Mesendoderm (in vitro differentiated cells): ENCODE measurements at places on chromosomes 11 and 22.

DNA sequence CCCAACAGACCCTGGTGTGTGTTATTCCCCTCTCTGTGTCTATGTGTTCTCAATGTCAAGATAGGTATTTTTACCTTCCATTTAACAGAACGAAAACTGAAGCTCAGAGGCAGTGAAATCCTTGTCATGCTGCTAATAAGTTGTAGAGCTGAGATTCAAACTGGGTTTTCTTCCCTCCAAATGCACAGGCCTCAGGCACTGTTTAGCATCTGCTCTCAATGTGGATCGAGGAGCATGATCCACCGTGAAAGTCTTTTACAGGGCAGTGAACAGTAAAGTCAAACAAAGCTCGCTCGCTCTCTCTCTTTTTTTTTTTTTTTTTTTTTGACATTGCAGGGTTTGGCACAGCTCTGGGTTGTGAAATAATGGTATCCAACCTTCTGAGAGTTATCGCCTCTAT lies 401.0 kb upstream of the SYN3 start:
- no peak overlapping the region for H3K27ac ChIP-seq
- no peak for DNase-seq
- no peaks in the 10 kb centered on the region for H3K36me3 ChIP-seq
- H3K27me3 ChIP-seq: no peaks in the 10 kb centered on the region

DNA sequence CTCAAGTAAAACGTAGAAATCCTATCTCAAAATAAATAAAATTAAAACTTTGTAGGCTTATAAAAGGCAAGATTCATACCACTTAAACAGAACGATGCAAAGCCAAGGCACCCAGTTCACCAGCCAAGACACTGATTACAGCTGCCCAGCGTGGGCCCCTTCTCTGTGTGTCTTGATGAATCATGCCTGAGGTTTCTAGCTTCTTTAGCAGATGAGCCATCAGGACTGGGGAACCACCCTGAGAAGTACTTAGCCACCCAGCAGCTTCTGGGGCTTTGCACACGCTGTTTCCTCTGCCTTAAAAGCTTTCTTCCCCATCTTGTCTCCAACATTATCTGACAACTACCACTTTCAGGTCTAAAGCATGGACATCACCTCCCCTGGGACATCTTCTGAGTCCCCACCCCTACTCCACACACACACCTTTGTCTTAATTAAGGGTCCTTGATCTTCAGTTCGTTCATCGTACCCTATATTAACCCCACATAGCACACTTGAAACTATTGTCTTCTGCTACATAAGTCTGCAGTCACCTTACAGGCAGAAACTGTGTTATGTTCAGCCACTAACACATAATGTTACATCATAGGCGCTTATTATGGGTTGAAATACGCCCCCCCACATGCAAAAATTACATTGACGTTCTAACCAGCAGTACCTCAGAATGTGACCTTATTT lies 8.7 kb upstream of the LAYN start:
- H3K36me3 ChIP-seq: no peaks in the 10 kb centered on the region
- no peak overlapping the region for H3K4me3 ChIP-seq
- H3K27me3 ChIP-seq: no peaks in the 10 kb centered on the region
- DNase-seq: peak; percentile 57
- no peak overlapping the region for H3K27ac ChIP-seq

GRCh38 chr22:21811982-21812381 lies 55.5 kb downstream of the MAPK1 start:
- H3K36me3 ChIP-seq: no peaks in the 10 kb centered on the region
- no peak for DNase-seq
- H3K27me3 ChIP-seq: no peaks in the 10 kb centered on the region
- peaks cover 3% of the 10 kb centered on the region for H3K4me1 ChIP-seq
- H3K27ac ChIP-seq: no peak overlapping the region

- no peaks in the 10 kb centered on the region for H3K4me1 ChIP-seq
- no peak for DNase-seq
- no peaks in the 10 kb centered on the region for H3K36me3 ChIP-seq
- no peaks in the 10 kb centered on the region for H3K27me3 ChIP-seq
- no peak overlapping the region for H3K27ac ChIP-seq
- no peak overlapping the region for H3K4me3 ChIP-seq
These were observed 92.7 kb downstream of the MSANTD4 start for GRCh38 chr11:105929084-105929955.

- no peaks in the 10 kb centered on the region for H3K27me3 ChIP-seq
- no peak for DNase-seq
- H3K4me1 ChIP-seq: no peaks in the 10 kb centered on the region
- H3K4me3 ChIP-seq: no peak overlapping the region
- H3K36me3 ChIP-seq: no peaks in the 10 kb centered on the region
- H3K27ac ChIP-seq: no peak overlapping the region
These were observed 114.8 kb downstream of the GRM5 start for GRCh38 chr11:88950975-88951374.

DNA sequence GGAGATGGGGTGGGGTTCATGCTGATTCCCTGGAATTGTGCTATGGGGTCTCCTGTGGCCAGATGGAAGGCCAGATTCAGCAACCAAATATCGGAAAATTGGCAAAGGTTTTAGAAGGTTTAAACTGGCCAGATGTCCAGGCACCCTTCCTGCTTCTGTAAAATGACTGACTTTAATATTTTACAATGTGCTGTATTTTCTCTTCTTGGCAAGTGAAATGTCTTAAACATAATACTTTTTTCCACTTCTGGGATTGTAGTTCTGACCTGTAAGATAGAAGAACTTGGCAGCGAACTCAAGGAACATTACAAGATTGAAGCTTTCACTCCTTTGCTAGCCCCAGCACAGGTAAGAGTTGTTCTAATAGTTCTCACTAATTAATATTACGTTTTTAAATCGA lies 17.5 kb downstream of the POLA2 start:
- no peak overlapping the region for H3K4me3 ChIP-seq
- H3K27ac ChIP-seq: no peak overlapping the region
- no peaks in the 10 kb centered on the region for H3K27me3 ChIP-seq
- peaks cover 6% of the 10 kb centered on the region for H3K36me3 ChIP-seq
- DNase-seq: no peak

GRCh38 chr11:65096926-65097325 lies 912 bp downstream of the VPS51 start:
- DNase-seq: no peak
- no peak overlapping the region for H3K4me3 ChIP-seq
- H3K4me1 ChIP-seq: peaks cover 3% of the 10 kb centered on the region
- H3K27ac ChIP-seq: no peak overlapping the region
- H3K36me3 ChIP-seq: peaks cover 2% of the 10 kb centered on the region

DNA sequence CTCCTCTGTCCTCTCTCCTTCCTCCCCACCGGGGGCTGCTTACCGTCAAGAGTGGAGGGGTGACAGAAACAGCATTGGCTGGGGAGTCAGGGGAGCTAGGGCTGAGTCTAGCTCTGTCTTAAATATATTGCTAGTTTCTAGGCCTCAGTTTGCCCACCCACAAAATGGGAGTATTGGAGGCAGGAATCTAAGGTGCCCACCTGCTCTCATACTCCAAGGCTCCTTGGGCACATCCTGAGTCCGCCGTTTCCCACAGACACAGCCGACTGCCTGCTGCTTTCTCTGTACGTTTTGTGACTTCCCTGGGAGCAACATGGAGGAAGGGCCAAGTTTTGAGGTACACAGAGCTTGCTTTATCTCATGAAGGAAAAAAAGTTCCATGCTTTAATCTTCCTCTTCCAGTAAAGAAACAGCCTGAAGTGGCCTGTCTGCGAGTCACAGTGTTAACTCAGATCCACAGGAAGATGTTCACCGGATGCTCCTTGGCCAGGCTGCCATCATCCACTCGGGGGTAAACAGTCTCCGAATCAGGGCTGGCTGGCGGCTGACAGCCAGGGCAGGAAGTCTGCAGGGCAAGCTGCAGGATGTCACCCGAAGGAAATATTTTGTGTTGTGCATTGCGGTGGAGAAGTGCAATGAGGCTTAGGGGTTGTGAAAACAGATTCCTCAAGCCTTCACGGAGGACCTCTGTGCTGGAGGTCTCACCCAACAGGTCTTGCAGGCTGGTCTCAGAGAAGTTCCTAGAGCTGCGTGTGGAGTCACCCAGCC lies 11.0 kb upstream of the CERK start:
- no peak overlapping the region for H3K4me3 ChIP-seq
- H3K4me1 ChIP-seq: no peaks in the 10 kb centered on the region
- no peaks in the 10 kb centered on the region for H3K36me3 ChIP-seq
- DNase-seq: no peak

- no peak overlapping the region for H3K4me3 ChIP-seq
These were observed 277.1 kb downstream of the TTC28 start for GRCh38 chr22:28402539-28402938.
